CD8-positive, alpha-beta T cell (primary cell): ENCODE measurements at places on chromosomes 11 and 22. TPM values are rescaled to one million over a fixed set of nuclear protein-coding genes. Genes with fewer than 3 reads are reported as not detected.

The MS4A12 gene
- not detected for total RNA-seq

The SBF2 gene
- total RNA-seq, result 12.6 TPM

The GSTT2 gene
- not detected for total RNA-seq

The STK33 gene
- 1.0 TPM for total RNA-seq

The ISX gene
- not detected for total RNA-seq

The SAA2 gene
- 0.49 TPM for total RNA-seq

The ADM2 gene
- 1.1 TPM for total RNA-seq

The RFPL3 gene
- not detected for total RNA-seq

The PGA3 gene
- not detected for total RNA-seq

The CHRM1 gene
- not detected for total RNA-seq

The EIF3L gene
- 510 TPM for total RNA-seq

The PKDREJ gene
- total RNA-seq, result not detected
